GM04504 (cell line): ENCODE measurements at places on chromosomes 3 and 15.

DNA sequence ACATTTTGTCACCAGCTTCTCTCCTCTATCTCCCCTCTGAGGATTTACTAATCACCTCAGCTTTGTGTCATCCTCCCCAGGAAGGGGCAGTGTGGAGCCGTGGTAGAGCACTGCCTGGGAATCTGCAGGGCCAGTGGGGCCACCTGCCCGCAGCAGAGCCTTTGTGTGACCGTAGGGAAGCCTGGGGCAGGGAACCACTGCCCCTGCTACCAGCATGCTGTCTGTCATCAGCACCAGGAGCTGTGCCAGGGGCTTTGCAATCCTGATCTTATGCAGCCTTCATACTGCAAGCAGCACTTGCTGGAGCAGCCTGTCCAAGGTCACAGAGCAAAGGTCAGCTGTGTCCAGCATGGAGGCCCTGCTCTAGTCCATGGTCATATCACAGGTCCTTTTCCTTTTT is 170.2 kb upstream of the IL12A start:
- no peak for DNase-seq

- no peak for DNase-seq
Observed at GRCh38 chr3:120350401-120350941, 1.3 kb upstream of the LRRC58 start.

DNA sequence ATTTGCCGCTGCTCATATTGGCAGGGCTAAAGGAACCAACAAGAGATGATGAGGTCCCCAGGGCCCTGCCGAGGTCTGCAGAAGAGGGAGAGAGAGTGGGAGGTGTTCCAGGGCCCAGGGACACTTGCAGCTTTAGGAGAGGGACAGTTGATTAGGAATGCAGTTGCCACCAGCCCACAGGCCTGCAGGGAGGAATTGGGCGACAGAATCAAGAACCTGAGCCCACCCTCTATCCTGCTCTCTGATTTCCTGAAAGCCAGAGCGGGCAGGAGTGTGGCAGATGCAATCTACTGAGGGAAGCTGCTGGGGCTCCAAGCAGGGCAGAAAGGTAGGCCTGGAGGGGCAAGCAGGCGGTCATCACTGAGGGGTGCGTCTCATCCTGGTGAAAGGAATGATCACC is 12.1 kb upstream of the PRR23E start:
- no peak for DNase-seq

DNA sequence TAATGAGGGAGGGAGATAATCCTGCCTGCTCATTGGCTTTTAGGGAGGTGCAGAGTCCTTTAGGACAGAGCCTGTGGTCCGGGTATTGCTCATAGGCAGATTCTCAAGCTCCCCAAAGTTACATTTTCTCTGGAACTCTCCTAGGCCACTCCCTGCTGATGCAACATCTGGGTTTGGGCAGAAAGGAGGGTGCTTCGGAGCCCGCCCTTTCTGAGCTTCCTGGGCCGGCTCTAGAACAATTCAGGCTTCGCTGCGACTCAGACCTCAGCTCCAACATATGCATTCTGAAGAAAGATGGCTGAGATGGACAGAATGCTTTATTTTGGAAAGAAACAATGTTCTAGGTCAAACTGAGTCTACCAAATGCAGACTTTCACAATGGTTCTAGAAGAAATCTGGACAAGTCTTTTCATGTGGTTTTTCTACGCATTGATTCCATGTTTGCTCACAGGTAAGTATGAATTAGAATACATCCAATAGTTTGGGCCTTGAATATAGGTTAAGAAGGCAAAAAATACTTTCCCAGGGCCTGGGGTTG is at the start of gene IL20RB:
Gene IL20RB, plus strand, starts transcription at position 233 of the 538 bp plus-strand sequence. Its CDS starts 131 bp downstream, at position 364.
- peak; percentile 85 for DNase-seq

DNA sequence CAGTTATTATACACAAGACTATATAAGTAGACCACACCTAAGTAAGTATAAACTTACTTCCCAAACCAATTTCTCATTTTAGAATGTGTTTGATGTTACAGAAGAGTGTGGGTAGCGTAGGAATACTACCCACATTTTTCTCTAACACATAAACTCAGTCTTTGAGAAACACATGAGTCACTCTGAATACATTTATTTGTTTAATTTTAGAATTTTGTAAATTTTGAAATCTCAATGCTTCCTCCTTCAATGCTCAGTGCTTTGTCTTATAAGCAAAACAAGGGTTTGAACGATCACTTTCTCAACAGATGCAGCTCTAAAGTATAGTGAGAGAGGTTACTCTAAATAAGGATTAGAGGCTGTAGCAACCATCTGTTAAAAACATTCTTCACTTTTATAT is 700.8 kb downstream of the SI start:
- DNase-seq, result no peak

GRCh38 chr3:155714295-155714718 is 30.6 kb downstream of the PLCH1 start:
- DNase-seq, result no peak

DNA sequence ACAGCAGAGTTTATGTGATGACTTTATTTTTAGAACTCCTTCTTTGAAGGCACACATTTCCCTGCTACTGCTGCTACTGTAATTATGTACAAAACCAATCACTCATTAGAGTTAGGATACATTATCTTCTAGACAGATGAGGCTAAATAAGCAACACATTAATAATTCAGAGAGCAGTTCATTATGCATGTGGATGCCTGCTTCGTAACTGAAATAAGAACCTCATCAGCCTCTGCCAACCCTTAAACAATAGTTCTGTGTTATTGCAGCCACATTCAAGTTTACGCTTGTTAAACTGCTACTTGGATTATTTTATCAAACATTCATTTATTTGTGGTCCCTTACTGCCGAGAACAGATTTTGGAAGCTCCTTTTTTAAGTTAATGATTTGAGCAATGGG is 52.5 kb upstream of the C15orf61 start:
- DNase-seq, result no peak

DNA sequence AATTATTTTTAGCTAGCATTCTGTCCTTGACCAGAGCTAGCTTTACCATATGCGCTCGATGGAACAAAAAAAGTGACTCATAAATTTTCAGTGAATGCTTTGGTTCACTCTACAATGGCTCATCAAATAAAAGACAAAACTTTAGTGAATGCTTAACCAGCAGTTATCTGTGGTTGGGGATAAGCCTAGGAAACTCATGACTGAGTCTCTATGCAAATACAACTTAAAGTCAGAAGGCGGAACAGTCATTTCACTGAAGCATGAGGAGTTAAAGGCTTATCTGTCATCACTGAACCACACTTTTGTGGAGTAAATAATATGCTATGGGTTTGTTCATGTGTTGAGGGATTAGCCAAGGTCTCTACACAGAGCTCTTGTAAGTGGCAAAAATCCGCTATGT is 308.4 kb downstream of the SQOR start:
- no peak for DNase-seq

GRCh38 chr3:159884661-159885402 is 103.8 kb upstream of the IL12A start:
- no peak for DNase-seq

- DNase-seq, result no peak
Observed at GRCh38 chr3:59308001-59308400, 258.2 kb upstream of the CFAP20DC start.

GRCh38 chr3:140384876-140385275 is 293.0 kb upstream of the TRIM42 start:
- DNase-seq, result no peak

DNA sequence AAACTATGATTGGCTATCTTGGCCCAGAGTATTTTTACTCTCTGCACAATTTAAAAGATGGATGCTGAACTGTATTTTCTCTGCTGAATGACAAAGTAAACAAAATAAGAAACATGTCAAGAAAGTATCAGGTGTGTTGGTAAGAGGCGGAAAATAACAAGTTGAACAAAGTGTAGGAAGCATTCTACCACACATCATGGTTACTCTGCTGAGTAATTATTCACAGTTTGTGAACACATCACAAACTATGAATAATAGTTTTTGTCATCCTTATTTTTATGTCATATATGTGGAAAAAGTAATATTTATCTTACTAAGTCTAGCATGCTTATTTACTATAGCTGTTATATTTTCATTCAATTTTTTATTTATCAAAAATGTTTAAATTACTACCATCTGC is 229.2 kb downstream of the MBNL1 start:
- no peak for DNase-seq

- DNase-seq, result no peak
Observed at GRCh38 chr3:29971895-29972294, 634.5 kb upstream of the TGFBR2 start.

GRCh38 chr15:65081758-65082157 is 5.2 kb downstream of the KBTBD13 start:
- no peak for DNase-seq

DNA sequence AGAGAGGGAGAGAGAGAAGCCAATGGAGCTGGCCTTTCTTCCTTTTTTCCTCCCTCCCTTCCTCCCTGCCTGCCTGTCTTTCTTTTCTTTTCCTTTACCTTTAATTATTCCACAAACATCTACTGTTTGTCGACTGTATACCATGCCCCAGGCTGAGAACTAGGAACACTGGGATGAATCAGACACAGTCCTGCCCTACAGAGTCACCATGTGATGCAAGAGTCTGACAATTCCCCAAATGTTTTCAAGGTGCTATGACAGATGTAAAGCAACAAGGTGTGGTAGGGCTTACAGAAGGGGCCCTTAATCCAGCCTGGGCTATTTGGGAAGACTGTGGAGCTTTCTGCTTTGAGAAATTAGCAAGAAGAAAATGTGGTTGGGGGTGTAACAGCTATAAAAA is 4.0 kb upstream of the SPSB4 start:
- no peak for DNase-seq

DNA sequence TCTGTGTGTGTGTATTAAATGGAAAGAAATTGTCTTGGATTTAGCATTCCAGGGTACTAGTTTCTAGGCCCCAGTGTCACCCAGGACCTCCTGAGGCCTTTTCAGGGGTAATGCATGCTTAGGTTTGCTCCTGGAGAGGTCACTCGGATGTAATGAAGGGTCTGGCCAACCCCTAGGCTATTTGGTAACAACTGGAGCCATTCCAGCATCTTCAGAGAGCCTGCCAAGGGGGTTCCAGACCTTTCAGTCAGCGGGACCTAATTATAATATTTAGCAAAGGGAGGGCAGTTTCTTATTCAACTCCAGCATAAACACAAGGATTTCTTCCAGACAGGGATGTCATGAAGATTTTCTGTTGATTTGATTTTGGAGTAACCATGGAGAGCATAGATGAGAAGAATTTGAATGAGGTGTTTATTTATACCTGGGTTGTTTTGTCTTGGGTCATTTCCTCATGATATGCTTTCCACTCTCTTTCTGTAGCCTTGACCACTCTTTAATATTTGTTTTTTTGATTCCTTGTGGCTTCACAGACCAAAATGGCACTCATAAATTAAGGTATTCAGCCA is 17.4 kb downstream of the KAT2B start:
- DNase-seq, result no peak

DNA sequence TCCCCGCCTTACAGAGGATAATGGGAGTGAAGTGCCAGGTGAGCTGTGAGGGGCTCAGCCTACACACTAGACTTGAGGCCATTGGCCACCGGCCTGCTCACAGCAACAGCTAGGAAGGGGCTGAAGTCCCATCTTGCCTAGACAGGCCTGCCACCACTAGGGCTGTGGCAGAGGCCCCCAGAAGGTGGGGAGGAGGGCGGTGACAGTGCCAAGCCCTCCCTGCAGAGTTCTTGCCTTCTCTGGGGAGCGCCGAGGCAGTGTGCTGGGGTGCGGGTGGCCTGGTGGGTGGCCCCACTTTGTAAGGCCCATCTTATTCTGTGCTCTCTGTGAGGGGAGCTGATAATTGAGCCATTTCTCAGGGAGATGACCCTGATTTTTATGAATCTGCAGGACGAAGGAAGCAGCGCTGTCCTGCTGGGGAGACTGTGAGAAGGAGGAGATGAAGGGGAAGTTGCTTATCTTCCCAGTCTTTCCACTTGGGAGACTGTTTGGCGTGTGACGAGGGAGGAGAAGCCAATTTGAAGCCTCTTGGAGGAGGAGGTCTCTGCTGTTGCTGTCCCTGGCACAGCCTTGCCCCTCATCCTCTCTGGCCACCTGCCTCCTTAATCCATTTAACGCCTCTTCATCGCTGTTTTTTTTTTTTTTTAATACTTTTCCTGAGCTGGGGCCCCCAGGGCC is 104.3 kb downstream of the LINGO1 start:
- no peak for DNase-seq

GRCh38 chr3:81554388-81554787 is 207.1 kb downstream of the GBE1 start:
- DNase-seq, result no peak

- no peak for DNase-seq
Observed at GRCh38 chr3:49886922-49887265, 16.8 kb downstream of the MST1R start.

DNA sequence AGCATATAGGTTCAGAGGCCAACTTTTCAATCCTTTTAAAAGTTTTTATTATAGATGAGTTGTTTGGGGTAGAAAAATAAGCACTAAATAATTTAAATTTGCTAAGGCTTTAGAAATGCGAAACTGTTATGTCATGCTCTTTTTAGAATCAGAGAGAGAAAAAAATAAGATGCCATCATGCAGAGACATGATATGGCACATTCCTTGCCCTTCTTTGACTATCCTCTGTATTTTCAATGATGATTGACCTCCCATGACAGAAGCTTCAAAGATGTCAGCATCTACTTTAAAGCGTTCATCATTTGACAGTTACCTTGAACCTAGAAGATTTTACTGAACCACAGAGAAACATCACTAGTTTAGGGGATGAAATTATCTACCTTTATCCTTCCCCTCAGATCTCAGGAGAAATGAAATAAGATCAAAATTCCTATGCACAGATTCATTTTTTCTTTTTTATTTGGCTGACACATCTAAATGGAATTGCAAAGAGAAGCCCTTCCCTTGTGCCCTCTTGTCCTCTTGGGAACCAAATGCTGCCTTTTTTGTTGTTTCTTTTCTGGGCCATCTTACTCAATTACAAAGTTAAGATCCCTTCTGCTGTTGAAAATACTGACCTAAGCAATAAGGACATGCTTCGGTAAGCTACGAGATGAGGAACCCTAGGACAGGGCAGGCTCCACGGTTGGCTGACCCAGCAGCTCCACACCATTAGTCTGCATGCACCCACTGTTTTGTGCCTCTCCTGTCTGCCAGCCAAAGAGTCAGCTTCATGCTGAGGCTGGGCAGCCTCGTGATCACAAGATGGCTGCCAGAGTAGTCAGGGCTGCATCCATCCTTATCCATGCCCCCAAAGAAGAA is 289.7 kb upstream of the TPM1 start:
- no peak for DNase-seq

DNA sequence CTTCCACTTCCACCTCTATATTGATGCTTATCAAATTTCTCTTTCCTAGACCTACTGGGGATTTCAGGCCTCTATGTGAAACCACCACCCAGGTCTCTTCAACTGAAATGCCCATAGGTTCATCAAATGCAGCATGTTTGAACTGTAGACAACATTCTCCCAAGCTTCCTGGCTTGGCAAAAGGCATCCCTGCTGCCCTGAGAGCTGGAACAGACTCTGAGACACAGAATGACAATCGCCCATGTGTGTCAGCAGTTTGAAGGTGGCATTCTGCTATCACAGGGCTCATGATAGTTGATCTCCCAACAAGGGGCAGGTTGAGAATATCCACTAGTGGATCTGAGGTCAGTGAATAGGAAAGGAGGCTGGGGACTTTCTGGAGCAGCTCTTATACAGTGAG is 200.7 kb downstream of the RPLP1 start:
- DNase-seq, result no peak

- DNase-seq, result no peak
Observed at GRCh38 chr15:38878926-38879325, 314.3 kb upstream of the RASGRP1 start.

GRCh38 chr15:94443186-94443585 is 211.8 kb downstream of the MCTP2 start:
- DNase-seq, result no peak
